HepG2 (cell line): ENCODE measurements at places on chromosomes 12 and 14. TPM values are rescaled to one million over a fixed set of nuclear protein-coding genes. Genes with fewer than 3 reads are reported as not detected.

- DNase-seq = peak; percentile 57
Observed at GRCh38 chr12:122837306-122838265, 2.3 kb downstream of the HIP1R start.

GRCh38 chr12:69000074-69000473, 67.1 kb upstream of the CPM start:
- DNase-seq = no peak

GRCh38 chr14:100281286-100282082, 24.8 kb downstream of the SLC25A29 start:
- DNase-seq = no peak

GRCh38 chr12:75656648-75657047, 145.2 kb upstream of the KRR1 start:
- peak; percentile 12 for DNase-seq

- no peak for DNase-seq
Observed at GRCh38 chr12:54521293-54522060, 23.9 kb downstream of the NCKAP1L start.

Gene SIX6
- total RNA-seq = not detected in 2 replicates

DNA sequence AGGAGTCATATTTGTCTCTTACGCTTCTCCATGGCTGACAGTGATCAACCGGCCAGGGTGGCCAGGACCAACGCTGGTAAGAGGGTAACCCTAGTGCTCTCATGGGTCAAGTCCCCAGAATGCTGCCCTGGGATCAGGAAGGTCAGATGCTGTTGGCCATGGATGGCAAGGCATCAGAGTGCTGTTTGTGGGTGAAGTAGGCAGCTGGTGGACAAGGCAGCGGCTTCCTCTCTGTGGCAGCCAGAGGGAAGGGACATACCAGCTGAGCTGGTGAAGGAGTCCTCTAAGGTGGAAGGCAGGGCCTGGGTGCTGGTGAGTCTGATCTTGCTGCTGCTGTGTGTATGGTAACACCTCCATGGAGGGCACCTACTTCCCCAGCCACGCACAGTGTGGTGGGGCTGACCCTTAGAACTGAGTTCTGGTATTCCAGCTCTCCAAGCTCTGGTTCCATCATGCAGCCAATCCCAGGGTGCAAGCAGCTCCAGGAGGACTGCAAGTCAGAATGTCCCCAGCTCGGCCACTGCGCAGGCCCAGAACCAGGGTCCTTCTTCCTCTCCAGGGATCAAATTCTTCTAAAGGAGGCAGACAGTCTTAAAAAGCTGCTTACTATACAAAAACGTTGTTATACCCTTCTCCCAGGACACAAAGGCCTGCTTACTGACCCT, 13.4 kb upstream of the SMOC1 start:
- no peak for DNase-seq

DNA sequence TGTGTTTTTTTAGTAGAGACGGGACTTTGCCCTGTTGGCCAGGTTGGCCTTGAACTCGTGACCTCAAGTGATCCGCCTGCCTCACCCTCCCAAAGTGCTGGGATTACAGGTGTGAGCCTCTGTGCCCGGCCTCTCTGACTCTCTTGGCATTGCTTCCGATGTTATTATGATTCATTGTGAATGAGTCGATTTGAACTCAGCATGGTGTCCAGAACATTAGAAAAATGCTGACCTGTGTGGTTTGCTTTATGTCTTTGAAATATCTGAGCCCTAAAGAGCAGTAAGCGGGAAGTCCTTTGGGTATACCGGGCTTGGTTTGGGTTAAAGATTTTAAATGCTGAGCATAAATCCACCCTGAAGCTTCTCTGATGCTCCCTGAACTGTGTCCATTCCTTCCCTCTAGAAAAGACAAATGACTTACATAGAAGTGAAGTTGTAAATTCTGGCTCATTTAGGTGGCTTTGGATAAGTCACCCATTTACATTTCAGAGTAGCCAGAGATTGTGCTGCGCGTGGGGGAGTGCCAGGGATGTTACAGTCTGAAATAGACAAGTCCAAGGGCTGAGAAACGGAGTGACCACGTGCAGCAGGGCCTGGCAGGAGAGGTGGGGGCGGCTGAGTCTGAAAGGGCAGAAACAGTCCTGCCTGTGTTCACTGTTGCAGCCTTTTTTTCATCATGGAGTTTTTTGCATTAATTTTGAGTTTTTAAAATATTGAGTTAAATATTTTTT, 39.6 kb downstream of the SLC15A4 start:
- no peak for DNase-seq

- DNase-seq = no peak
Observed at GRCh38 chr12:19763488-19763887, 324.2 kb downstream of the AEBP2 start.

- DNase-seq = no peak
Observed at GRCh38 chr12:38156497-38157245, 159.9 kb upstream of the ALG10B start.

Gene HOXC4
- total RNA-seq = not detected in 2 replicates

- no peak for DNase-seq
Observed at GRCh38 chr12:101097829-101098580, 112.0 kb downstream of the SLC5A8 start.

DNA sequence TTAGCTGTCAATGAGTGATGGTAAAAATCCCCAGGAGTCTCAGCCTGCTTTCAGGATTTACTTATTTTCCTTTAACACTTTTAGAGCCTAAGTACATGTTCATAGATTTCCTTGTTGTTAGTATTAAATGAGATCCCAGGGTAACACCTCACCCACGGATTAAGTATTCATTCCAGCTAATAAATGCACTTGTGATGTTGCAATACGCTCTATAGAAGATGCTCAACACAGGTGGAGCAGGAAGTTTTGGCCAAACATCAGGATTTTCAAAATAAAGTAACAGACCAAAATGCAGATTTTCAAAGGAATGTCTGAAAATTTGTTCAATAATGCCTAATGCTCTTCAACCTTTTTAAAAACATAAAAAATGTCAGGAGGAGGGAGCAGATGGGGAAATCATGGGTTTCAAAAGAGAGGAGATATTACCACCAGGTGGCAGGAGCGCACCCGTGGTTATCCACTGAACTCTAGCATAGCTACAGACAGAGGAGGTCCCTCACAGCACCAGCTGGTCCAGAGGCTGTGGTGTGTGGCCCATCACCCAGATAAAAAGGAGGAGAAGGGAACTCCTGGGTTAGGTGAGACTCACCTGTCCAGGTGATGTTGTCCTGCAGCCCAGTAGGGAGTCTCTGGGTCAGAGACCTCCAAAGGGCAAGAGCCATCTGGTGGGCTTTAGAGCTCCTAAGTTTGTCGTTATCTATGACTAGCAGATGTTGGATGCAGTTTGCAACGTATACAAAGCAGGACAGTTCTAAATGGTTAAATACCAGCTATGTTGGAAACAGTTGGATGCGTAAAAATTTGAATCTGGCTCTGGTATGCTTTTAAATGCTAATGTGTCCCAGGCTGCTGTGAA, 1158.4 kb upstream of the TMEM132C start:
- DNase-seq = peak; percentile 15

Gene RD3L
- not detected in 2 replicates for total RNA-seq

- DNase-seq = peak; percentile 27
Observed at GRCh38 chr14:79278798-79279644, 932.3 kb downstream of the DIO2 start.

GRCh38 chr14:84777356-84777755, 752.6 kb upstream of the FLRT2 start:
- no peak for DNase-seq

DNA sequence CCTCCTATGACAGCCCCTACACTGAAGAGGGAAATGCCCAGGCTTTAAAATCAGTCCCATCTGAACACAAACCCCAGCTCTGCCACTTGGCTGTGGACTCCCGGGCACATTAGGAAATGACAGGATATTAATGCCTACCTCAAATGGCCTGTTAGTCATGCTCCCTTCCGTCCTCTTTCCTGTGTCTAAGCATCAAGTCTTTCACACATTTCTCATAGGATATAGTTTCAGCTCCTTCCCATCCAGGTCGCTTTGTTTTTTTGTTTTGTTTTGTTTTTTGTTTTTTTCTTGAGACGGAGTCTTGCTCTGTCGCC, 16.1 kb downstream of the PLEK2 start:
- no peak for DNase-seq

GRCh38 chr12:66189486-66189843, 451 bp downstream of the IRAK3 start:
- DNase-seq = no peak

DNA sequence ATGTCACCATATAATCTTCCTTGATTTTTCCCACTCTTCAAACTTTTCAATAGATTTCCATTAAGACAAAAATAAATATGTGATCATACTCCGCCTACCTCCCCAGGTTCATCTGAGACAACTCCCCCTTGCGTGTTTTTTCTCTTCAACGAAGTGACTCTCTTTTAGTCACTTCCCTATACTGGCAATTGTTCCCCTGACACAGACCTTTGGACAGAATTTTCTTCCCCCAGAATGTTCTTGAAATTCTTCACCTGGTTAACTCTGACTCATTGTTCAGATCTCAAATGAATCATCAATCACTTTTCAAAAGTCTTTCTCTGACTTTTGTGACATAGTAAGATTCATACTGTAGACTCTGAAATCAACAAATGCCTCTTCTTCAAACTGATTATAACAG, 727.3 kb upstream of the LMO3 start:
- DNase-seq = no peak

DNA sequence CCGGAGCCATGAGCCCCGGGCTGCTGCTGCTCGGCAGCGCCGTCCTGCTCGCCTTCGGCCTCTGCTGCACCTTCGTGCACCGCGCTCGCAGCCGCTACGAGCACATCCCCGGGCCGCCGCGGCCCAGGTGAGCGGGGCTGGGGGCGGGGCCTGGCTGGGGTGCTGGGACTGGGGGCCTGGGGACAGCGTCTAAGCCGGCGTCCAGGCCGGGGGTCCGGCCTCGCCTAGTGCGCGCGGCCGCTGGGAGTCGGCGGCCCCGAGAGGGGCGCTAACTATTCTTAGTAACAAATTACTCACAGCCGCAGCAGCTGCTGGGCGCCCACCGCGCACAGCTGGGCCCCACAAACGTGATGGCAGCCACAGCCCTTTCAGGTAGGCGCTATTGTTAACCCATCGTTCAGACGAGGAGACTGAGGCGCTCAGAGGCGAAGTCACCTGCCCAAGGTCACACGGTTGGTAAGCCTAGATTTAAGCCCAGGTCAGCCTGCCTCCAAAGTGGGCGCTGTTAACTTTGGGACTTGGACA, 374 bp downstream of the CYP46A1 start:
- DNase-seq = no peak

- DNase-seq = no peak
Observed at GRCh38 chr12:26789731-26790644, 43.0 kb downstream of the ITPR2 start.

Gene EML5
- total RNA-seq = 0.11 and 0.13 TPM in 2 replicates

DNA sequence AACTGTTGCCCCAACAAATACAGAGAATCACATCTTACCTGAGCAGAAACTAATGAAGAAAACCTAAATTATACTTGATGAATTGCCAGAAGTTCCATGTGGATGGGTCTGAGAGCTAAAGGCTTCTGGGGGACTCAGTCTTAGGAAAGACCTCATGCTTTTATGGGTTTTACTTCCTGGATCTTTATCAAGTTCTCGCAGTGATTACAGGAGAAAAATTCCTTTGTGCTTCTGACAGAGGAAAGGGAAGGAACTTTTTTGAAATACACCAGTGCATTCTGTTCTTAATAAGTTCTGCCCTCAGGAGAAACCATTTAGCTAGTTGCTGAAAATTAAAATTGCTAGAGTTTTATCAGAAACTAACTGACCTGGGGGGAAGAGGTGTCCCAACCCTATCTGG, 203.9 kb upstream of the KITLG start:
- no peak for DNase-seq

GRCh38 chr14:61491876-61492434, 170.6 kb downstream of the PRKCH start:
- DNase-seq = no peak

DNA sequence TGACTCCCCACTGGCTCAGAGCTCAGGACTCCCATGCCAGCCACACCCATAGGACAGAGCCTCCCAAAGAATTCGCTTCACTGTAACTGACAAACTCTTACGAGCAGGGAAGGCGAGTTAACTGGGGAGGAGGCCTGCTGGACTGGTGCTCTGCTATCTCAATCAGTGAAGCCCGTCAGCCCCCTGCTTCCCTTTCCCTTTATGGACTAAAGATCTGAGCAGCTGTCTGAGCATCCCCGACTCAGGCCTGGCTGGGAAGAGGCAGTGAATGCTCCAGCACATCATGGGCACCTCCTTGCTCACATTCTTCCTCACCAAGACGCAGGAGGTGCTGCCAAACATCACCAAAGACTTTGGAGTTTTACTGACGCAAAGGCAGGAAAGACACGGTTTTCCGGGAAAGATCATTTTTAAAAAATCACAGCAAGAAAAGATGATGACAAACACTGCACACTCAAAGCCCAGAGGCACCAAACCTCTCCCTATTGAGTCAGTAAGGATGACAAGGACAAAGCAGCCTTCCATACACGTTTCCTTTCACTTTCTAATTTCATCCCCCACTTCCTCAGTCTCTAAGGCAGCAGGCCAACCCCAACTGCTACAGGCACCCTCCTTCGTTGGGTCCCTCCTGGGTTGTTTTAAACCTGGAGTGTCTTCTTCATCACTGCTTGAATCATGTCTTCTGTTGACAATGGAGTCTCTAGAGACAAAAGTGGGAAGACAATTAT, 45.0 kb upstream of the P2RX7 start:
- DNase-seq = no peak

Gene LMBR1L
- 7.3 and 12.2 TPM in 2 replicates for total RNA-seq

Gene HOXC10
- not detected in 2 replicates for total RNA-seq

DNA sequence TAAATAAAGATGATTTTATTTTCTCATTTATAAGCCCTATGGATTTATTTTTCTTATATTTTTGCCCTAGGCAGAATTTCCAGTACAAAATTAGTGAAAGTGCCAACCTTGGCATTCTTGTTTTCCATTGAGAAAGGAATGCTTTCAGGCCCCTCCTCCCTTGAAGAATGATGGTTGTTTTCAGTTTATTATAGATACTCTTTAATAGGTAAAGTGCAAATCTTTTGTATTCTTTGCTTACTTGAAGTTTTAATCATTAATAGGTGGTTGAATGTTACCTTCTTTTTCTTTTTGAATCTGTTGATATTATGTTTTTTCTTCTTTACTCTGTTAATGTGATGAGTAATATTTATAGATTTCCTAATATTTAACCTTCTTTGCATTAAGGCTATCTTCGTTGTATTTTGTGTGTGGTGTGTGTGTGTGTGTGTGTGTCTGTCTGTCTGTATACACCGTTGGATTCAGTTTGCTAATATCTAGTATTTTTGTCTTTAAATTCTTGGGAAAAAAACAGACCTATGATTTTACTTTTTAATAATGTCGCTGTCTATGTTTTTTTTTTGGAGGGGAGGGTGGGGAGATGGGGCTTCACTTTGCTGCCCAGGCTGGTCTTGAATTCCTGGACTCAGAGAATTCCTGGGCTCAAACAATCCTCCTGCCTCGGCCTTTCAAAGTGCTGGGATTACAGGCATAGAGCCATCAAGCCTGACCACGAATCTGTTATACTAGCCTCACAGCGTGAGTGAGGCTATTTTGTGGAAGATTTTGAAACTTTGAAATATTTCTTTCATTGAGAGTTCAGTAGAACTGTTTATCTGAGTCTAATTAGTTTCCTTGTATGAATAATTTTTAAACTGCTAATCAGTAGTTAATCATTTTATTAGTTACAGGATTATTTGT, 13.5 kb downstream of the SRGAP1 start:
- DNase-seq = no peak
